ENCODE measurements at places on chromosomes 7 and 10. TPM values are rescaled to one million over a fixed set of nuclear protein-coding genes. Genes with fewer than 3 reads are reported as not detected.

The C10orf53 gene
- polyA plus RNA-seq = not detected

The UCMA gene
- not detected for polyA plus RNA-seq

The JCAD gene
- polyA plus RNA-seq = 71.7 TPM

The BMI1 gene
- 63.3 TPM for polyA plus RNA-seq

The SRRM3 gene
- polyA plus RNA-seq = 3.0 TPM

The STEAP4 gene
- 3.1 TPM for polyA plus RNA-seq

The GPC2 gene
- polyA plus RNA-seq = 0.25 TPM

The MCM7 gene
- 79.7 TPM for polyA plus RNA-seq

The LIPN gene
- polyA plus RNA-seq = not detected

The PDE6C gene
- polyA plus RNA-seq = not detected

The EVX1 gene
- not detected for polyA plus RNA-seq

The CYP2C18 gene
- not detected for polyA plus RNA-seq

All from ovary (tissue), 10 donors.